Esophagus muscularis mucosa (tissue), 4 donors: ENCODE measurements at places on chromosomes 5 and 9.

DNA sequence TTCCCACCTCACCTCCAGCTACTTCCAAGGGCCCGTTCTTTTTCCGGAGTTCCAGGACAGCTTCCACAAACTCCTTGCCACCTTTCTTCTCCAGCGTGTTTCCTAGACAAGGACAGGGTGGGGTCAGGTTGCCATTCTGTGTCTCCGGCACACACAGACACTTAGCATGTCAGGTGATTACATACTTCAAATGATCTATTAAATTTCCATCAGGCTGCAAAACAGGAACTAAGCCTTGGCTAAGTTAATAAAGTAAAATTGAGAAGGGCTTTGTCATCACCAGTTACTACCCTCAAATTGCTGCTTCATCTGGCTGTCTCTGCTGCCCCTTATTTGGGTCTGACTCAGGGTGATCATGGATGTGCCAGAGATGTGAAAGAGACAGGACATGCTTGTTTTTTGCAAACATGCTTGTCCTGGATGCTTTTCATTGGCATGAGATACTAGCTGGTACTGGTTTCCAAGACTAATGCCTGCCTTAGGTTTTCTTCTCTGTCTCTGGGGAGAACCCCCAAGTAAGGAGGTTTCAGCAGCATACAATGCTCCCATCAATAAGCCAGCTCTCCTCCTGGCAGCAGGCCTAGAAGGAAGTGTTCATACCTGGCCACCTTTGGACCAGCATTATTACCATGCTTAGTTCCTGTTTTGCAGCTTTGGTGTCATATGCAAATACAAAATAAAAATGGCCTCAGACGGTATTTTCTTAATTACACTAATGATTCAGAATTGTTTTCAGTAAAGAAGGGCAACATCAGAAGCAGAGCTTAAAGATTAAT lies 52.9 kb downstream of the MACROH2A1 start:
- H3K4me1 ChIP-seq, result peaks cover 4% of the 10 kb centered on the region
- no peak overlapping the region for H3K4me3 ChIP-seq
- peaks cover 72% of the 10 kb centered on the region for H3K36me3 ChIP-seq
- no peak overlapping the region for H3K27ac ChIP-seq
- no peaks in the 10 kb centered on the region for H3K27me3 ChIP-seq

- peak; percentile 94 for DNase-seq
- no peaks in the 10 kb centered on the region for H3K27me3 ChIP-seq
- H3K4me1 ChIP-seq, result peaks cover 48% of the 10 kb centered on the region
- H3K4me3 ChIP-seq, result peak overlapping the region; percentile 92
- H3K36me3 ChIP-seq, result no peaks in the 10 kb centered on the region
- peak overlapping the region; percentile 95 for H3K27ac ChIP-seq
Measured at GRCh38 chr5:140114341-140115185, 654 bp downstream of the PURA start.

- peaks cover 6% of the 10 kb centered on the region for H3K27me3 ChIP-seq
- H3K27ac ChIP-seq, result no peak overlapping the region
- no peak for DNase-seq
Measured at GRCh38 chr5:2894736-2895135, 143.3 kb upstream of the IRX2 start.

DNA sequence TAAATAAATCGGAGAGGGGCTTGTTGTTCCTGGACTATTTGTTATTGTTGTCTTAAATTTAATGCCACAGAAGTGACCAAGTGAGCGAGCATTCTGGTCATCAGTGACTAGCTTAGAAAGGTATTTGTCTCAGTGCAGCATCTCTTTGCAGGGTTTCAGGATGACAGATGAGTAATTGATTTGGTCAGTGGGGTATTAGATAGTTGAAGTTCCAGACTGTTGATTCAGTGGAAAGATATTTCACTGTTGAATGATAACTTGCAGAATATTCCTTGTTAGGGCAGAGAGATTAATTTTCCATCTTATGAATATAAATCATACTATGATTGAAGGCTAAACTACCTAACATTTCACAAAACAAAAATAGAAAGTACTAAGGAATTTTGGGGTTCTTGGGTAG lies 122.4 kb downstream of the TRIO start:
- no peak for DNase-seq
- peak overlapping the region; percentile 64 for H3K27ac ChIP-seq
- no peaks in the 10 kb centered on the region for H3K36me3 ChIP-seq
- no peak overlapping the region for H3K4me3 ChIP-seq
- H3K27me3 ChIP-seq, result no peaks in the 10 kb centered on the region
- peaks cover 83% of the 10 kb centered on the region for H3K4me1 ChIP-seq

GRCh38 chr9:99773468-99774138 lies 48.1 kb upstream of the NR4A3 start:
- no peaks in the 10 kb centered on the region for H3K36me3 ChIP-seq
- DNase-seq, result no peak
- H3K27me3 ChIP-seq, result no peaks in the 10 kb centered on the region
- no peak overlapping the region for H3K4me3 ChIP-seq
- no peaks in the 10 kb centered on the region for H3K4me1 ChIP-seq

- H3K4me1 ChIP-seq, result no peaks in the 10 kb centered on the region
- no peaks in the 10 kb centered on the region for H3K27me3 ChIP-seq
- no peaks in the 10 kb centered on the region for H3K36me3 ChIP-seq
- no peak overlapping the region for H3K4me3 ChIP-seq
Measured at GRCh38 chr5:42377496-42377895, 45.7 kb upstream of the GHR start.

- H3K4me3 ChIP-seq, result no peak overlapping the region
- H3K36me3 ChIP-seq, result no peaks in the 10 kb centered on the region
- no peaks in the 10 kb centered on the region for H3K27me3 ChIP-seq
- H3K27ac ChIP-seq, result no peak overlapping the region
- DNase-seq, result no peak
Measured at GRCh38 chr9:114820776-114821501, 15.1 kb upstream of the TNFSF15 start.

- H3K4me3 ChIP-seq, result no peak overlapping the region
- DNase-seq, result no peak
- H3K27ac ChIP-seq, result no peak overlapping the region
- no peaks in the 10 kb centered on the region for H3K4me1 ChIP-seq
- H3K27me3 ChIP-seq, result no peaks in the 10 kb centered on the region
- H3K36me3 ChIP-seq, result no peaks in the 10 kb centered on the region
Measured at GRCh38 chr5:57684299-57684702, 201.7 kb upstream of the ACTBL2 start.

- H3K4me3 ChIP-seq, result no peak overlapping the region
- H3K36me3 ChIP-seq, result no peaks in the 10 kb centered on the region
- H3K27ac ChIP-seq, result no peak overlapping the region
- no peaks in the 10 kb centered on the region for H3K27me3 ChIP-seq
Measured at GRCh38 chr9:115211413-115212124, 93.6 kb upstream of the TNC start.

DNA sequence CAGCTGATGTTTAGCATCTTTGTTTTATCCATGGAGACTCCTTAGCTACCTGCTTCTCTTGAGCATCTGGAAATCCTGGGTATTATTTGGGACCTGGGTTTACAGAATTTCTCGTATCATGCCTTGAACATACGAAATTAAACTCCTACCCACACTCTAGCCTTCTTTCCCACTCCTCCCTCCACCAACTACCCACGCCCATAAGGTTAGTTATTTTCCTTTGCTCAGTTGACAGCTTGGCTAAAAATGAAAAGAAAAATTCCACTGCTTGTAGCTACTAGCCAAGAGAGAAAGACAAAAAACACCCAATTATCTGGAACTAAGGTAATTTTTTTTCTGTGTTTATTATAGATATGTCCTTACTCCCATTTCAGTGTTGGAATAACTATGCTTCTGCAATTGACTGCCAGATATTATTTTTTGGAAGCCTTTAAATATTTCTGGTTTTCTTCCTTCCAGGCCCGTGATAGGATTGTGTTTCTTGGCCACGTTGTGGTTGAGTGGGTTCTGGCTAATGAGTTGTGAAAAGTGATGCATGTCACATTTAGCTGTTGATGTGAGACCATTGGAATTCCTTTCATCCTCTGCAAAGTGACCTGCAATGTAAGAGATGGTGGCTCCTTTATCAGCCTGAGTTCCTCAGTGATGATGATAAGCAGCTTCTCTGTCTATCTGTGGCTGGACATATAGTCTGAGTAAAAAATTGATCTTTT lies 308.1 kb downstream of the LRRC70 start:
- no peaks in the 10 kb centered on the region for H3K27me3 ChIP-seq
- H3K36me3 ChIP-seq, result no peaks in the 10 kb centered on the region
- H3K4me1 ChIP-seq, result no peaks in the 10 kb centered on the region
- DNase-seq, result no peak
- H3K27ac ChIP-seq, result no peak overlapping the region

- H3K36me3 ChIP-seq, result peaks cover 48% of the 10 kb centered on the region
- no peak for DNase-seq
- no peak overlapping the region for H3K4me3 ChIP-seq
- no peaks in the 10 kb centered on the region for H3K27me3 ChIP-seq
- no peak overlapping the region for H3K27ac ChIP-seq
- H3K4me1 ChIP-seq, result no peaks in the 10 kb centered on the region
Measured at GRCh38 chr9:129071526-129072126, 9.3 kb upstream of the DOLPP1 start.

- H3K36me3 ChIP-seq, result peaks cover 71% of the 10 kb centered on the region
- no peak for DNase-seq
- H3K4me1 ChIP-seq, result peaks cover 54% of the 10 kb centered on the region
- H3K27me3 ChIP-seq, result no peaks in the 10 kb centered on the region
- H3K27ac ChIP-seq, result peak overlapping the region; percentile 15
- no peak overlapping the region for H3K4me3 ChIP-seq
Measured at GRCh38 chr9:130869250-130869649, 27.4 kb downstream of the QRFP start.

GRCh38 chr9:134707031-134707680 lies 65.6 kb downstream of the COL5A1 start:
- peak overlapping the region; percentile 93 for H3K27ac ChIP-seq
- H3K4me3 ChIP-seq, result no peak overlapping the region
- DNase-seq, result no peak
- H3K27me3 ChIP-seq, result no peaks in the 10 kb centered on the region
- H3K36me3 ChIP-seq, result peaks cover 7% of the 10 kb centered on the region

DNA sequence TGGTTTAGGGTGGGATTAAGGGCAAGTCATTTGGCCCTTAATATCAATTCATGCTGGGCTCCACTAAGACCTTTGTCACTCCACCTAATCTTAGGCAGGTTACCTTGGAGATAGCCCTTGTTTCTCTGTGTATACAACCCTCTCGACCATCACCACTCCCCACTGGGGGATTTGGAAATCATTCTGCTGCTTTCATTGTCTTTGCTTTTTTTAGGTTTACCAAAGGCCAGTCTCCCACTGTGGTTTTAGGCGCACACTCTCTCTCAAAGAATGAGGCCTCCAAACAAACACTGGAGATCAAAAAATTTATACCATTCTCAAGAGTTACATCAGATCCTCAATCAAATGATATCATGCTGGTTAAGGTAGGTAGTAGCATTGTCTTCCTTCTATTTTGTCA lies 6.2 kb downstream of the GZMK start:
- no peak overlapping the region for H3K27ac ChIP-seq
- DNase-seq, result no peak
- H3K4me3 ChIP-seq, result no peak overlapping the region
- no peaks in the 10 kb centered on the region for H3K4me1 ChIP-seq
- H3K36me3 ChIP-seq, result no peaks in the 10 kb centered on the region

DNA sequence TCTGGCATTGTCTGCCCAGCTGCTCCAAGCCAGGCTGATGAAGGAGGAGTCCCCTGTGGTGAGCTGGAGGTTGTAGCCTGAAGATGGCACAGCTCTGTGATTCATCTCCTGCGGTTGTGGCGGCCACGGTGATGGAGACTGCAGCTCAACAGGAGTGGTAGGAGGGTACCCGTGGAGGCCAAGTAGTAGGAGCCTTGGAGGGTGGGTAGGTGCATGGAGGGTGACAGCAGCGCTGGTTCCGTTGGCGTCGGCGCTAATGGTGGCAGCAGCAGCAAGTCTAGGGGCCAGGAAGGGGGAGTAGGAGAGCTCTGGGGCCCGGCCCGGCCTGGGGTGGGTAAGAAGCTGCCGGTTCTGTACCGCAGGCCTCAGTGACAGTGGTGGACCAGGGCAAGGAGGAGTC lies 22.4 kb upstream of the TRIM52 start:
- no peaks in the 10 kb centered on the region for H3K36me3 ChIP-seq
- no peak for DNase-seq
- no peaks in the 10 kb centered on the region for H3K4me1 ChIP-seq
- no peak overlapping the region for H3K4me3 ChIP-seq
- no peaks in the 10 kb centered on the region for H3K27me3 ChIP-seq
- H3K27ac ChIP-seq, result no peak overlapping the region

GRCh38 chr9:135963938-135964337 lies 2.8 kb upstream of the UBAC1 start:
- no peaks in the 10 kb centered on the region for H3K36me3 ChIP-seq
- no peak overlapping the region for H3K4me3 ChIP-seq
